AG08396 (cell line): ENCODE measurements at places on chromosomes 2 and 18.

DNA sequence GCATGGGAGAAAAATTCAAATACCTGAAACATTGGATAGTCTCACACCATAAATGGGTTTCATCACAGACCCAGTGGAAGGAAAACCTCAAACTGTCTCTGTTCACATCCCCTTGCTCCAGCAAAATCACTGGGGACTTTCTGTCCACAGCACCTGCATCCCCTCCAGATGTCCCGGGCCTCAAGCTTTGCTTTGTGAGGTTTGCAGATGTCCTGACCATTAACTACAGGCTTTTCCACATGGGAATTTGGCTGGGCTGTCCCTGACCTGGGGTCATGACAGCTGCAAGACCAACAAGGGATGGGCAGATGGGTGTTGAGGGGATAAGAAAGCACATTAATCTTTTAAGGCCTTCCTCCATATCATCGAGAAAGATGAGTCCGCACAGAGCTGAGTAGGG lies 427.9 kb downstream of the TXNL1 start:
- DNase-seq, result no peak

GRCh38 chr2:138877421-138877820 lies 97.2 kb upstream of the NXPH2 start:
- no peak for DNase-seq

GRCh38 chr18:23498117-23498516 lies 5.2 kb upstream of the RMC1 start:
- DNase-seq, result no peak

- no peak for DNase-seq
Measured at GRCh38 chr2:25856377-25856776, 21.9 kb downstream of the ASXL2 start.

DNA sequence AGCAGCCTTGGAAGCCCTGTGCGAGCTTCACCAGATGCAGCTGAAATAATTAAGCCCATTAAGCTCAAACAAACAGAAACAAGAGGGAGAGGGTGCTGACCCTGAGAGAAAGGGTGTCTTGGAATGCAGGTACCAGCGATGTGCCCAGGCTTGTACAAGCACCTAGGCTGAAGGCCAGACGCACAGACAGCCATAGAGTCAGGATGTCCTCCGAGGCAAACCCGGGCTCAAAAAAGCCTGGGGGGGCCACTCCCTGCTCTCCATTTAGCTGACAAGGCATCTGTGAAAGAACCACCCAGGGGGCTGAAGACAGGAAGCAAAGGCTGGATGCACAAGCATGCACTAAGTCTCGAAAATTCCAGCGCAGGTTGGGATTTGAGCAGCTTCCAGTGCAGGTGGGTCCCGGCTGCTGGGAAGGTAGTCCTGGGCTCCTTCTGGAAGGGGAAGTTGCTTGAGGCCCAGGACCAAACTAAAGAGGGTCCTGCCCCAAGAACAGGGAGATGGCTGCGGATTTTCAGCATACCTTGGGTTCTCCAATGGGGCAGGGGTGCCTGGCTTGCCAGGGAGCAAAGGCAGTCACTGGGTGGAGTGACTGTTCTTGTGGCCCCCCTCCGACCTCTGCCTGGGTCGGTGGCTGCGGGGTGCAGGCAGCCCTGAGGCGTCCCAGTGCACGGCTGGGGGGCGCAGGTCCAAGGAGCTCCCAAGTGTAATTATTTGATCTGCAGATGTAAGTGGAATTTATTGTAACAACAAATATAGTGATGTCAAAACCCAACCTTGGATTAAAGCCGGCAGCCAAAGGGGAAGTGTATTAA lies 5.9 kb downstream of the GBX2 start:
- peak; percentile 43 for DNase-seq

DNA sequence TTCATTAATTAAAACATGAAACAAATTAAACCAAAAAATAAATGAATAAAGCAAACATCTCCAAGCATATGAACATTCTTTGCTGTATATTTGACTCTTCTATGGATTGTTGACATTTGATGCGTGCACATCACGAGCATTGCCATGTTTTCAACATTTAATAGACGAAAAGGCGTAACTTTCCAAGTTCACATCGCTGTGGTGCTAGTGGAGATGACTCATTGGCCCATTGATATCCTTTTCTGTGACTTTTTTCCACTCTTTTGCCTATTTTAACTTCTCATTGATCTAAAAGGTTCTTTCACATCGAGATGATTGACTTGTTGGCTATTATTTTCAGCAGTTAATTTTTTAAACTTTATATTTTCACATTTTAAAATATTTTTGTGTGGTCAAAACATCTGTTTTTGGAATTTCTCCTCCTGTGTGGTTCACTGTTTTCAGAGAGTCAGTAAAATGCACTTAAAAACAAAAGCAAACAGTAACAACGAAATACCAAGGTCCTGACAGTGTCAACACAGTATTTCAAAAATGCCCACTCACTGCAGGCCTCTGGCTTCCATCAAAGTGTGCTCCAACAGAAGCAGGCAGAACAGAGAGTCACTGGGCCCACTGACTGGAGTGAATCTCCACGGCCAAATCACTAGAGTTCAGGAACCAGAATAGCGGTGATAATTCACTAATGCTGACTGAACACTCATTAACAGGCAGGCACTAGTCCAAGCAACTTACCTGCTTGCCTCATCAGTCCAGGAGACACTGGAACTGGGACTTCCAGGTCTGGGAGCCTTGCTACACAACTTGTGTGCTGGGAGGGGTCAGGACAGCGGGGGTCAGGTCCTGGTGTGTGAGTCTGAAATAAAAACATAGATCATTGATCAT lies 372.2 kb upstream of the SMIM21 start:
- DNase-seq, result no peak

DNA sequence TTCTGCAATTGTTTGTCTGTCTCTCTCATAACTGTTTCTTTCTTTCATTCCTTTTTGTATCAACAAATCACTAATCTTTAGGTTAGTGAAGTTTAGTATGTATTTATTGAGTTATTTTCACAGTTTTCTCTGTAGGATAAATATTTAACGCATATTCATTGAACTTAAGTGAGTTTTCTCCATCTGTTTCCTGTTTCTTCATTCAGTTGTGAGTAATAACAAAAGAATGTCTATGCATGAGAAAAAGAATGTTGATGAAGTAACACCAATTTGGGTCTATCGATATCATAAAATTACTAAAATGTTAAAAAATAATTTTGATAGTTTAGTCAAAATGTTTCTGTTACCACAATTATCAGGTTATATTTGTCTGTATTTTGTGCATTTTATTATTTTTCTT lies 948.0 kb downstream of the DSC3 start:
- no peak for DNase-seq

GRCh38 chr2:59936048-59936447 lies 617.4 kb downstream of the BCL11A start:
- no peak for DNase-seq

DNA sequence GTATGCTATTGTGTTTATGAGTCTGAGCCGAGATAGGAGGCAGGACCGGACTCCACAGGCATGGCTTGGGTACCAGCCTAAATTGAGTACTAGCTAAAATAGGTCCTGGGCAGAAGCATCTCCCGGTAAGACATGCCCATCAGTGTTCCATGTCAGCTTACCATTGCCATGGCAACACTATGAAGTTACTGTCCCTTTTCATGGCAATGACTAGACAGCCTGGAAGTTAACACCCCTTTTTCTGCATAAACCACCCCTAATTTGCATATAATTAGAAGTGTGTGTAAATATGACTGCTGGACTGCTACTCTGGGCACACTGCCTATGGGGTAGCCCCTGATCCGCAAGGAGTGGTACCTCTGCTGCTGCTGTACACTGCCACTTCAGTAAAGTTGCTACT lies 1005.1 kb upstream of the FAM98A start:
- DNase-seq, result no peak

- no peak for DNase-seq
Measured at GRCh38 chr2:47506436-47506835, 103.5 kb downstream of the MSH2 start.

DNA sequence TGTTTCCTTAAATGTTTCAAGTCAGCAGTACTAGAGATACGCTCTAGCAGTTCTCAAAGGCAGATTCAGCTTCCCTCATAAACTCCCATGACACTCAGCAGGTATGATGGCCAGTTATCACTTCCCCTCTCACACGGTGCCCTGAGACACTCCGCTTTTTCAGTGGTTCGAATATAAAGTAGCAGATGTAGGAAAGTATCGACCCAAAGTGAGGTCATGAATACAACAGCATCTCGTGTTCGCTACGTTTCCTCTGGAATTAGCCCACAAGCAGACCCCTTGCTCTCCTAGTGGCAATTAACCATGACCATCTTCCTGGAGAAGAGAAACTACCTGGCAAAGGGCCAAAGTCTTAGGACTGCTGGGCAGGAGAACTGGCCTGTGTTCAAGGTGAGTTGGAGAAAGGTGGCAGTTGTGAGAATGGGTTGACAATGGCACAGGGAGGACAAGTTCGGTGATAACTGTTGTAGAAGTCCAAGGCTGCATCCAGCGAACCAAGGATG lies 9.3 kb upstream of the AGBL5 start:
- DNase-seq, result no peak

- DNase-seq, result no peak
Measured at GRCh38 chr2:60678551-60678950, 77.5 kb upstream of the PAPOLG start.

GRCh38 chr2:70957798-70958197 lies 20.6 kb upstream of the ANKRD53 start:
- DNase-seq, result no peak

DNA sequence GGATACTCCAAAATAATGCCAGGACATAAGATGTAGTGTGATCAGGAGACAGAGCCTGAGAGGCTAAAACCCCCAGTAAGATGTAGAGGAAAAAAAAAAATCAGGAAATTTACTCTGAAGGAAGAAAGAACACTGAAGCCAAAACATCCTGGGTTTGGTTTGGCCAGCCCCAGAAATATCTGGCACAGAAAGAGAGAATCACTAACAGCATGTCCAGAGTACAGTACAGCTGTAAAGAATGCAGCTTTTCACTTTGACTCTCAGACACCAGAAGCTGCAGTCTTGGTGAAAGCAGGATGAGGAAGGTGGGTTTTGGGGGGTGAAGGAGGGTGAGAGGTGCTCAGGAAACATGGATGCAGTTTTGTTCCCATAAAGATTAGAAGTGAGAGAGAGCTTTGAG lies 1577.7 kb upstream of the ACVR2A start:
- no peak for DNase-seq

DNA sequence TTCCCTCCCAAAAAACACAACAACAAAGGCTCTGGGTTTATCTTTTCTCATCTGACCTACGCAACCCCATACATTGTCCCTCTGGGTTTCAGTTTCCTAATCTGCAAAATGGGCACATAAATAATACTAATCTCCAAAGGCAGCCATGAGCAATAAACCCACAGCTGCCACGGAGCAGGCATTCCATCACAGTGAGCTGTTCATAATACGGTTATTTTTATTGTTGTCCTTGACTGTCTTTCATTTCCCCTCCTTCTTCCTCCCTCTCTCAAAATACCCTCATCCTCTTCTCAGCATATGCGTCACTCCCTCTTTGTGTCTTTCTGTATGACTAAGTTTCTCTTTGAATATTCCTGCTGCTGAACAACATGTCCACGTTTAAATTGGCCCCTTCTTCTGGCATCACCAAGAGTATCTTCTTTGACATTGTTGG lies 129.8 kb upstream of the CAB39 start:
- DNase-seq, result no peak

GRCh38 chr2:3645745-3646389 lies 12.1 kb upstream of the ALLC start:
- DNase-seq, result no peak

- DNase-seq, result peak; percentile 22
Measured at GRCh38 chr18:63606526-63606925, 19.4 kb downstream of the SERPINB13 start.

DNA sequence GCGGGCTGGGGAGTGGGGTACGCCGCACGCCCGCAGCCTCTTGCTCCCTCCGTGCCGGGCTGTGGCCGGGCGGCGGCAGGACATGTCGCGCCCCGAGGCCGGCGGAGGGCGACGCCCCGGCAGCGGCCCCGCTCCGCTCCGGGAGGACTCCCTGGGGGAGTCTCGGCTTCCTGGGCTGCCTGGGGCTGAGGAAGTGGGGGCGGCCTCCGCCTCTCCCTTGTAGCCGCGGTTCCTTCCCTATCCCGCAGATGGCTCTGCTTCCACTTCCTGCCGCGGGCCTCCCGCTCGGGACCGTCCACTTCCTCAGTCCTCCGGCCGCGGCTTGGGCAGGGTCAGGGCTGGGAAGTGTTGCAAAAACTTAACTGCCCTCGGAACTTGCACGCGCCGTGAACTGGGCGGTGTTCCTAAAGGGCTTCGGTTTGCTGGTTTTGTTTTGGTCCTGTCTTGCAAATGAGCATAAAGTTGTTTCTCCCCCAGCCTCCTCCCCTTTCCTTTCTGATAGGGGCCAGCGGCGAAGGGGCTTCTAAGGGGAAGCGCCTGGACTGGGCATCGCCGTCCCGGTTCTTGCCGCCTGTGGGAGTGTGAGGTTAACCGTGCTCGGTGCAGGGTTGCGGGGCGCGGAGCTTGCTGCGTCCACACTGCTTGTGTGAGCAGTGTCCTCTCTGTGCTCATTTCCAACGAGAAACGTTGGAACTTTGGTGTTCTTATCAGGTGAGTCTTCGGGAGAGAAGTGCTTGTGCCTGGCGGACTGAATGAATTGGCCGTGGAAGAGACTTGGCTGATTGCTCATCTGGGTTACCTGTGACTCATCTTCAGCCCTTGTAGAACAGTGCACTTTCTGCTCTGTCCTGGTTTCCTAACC lies 600 bp downstream of the RALB start:
- peak; percentile 89 for DNase-seq

DNA sequence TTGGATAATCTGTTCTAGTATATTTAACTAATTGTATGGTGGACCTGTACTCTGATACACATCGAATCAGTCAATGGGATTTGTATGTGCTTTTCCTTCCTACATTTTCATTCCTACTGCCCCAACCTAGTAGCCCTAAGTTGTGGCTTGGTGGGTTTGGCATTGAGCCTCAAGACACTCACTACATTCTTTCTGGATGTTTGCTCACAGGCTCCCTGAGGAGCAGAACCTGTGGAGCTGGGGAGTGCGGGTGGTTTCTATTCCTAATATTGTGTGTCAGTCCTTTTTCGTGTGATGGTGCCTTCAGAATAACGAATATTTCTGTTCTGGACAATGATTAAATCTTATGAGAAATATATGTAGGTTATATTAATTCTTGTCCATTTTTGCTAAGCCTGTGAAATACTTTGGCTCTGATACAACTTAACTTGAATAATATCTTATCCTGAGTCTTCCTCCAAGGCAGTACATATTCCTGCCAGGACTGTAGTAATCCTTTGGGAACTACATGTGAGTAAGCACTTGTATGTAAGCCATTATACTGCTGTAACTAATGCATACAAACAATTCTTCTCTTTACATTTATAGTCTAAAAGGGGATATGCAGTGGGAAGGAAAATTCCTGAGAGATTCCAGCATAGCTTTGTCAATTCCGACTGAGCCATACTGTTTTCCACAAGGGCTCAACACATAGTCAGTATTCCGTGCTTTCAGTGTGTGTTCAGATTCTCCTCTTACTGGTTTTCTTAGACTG lies 150.6 kb downstream of the AGPS start:
- peak; percentile 50 for DNase-seq

GRCh38 chr2:190634381-190634780 lies 14.5 kb upstream of the NAB1 start:
- no peak for DNase-seq

- no peak for DNase-seq
Measured at GRCh38 chr2:20677301-20678085, 10.5 kb downstream of the GDF7 start.
